Activated CD8-positive, alpha-beta memory T cell treated with anti-CD3 and anti-CD28 coated beads for 4 hours (primary cell): ENCODE measurements at places on chromosomes 3 and 15.

- no peak for DNase-seq
Observed at GRCh38 chr3:28042707-28043106, 198.7 kb upstream of the CMC1 start.

DNA sequence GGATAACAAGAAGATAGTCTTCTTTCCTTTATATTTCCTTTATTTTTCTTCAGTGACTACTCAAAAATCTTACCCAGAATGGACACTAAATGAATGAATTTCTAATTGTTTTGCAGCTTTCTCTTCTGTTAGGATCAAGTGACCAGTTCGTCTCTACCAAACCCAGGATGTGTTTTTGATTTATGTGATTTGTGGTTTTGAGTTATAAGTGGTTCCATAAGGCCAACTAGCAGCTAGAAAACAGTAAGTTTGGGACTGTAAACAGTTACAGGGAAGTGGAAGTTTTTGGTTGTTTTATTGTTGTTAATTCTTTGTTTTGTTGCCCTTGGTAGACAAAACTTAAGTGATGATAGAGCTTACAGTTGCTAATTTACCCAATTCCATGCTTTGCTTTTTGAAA, 456.5 kb downstream of the IL5RA start:
- no peak for DNase-seq

DNA sequence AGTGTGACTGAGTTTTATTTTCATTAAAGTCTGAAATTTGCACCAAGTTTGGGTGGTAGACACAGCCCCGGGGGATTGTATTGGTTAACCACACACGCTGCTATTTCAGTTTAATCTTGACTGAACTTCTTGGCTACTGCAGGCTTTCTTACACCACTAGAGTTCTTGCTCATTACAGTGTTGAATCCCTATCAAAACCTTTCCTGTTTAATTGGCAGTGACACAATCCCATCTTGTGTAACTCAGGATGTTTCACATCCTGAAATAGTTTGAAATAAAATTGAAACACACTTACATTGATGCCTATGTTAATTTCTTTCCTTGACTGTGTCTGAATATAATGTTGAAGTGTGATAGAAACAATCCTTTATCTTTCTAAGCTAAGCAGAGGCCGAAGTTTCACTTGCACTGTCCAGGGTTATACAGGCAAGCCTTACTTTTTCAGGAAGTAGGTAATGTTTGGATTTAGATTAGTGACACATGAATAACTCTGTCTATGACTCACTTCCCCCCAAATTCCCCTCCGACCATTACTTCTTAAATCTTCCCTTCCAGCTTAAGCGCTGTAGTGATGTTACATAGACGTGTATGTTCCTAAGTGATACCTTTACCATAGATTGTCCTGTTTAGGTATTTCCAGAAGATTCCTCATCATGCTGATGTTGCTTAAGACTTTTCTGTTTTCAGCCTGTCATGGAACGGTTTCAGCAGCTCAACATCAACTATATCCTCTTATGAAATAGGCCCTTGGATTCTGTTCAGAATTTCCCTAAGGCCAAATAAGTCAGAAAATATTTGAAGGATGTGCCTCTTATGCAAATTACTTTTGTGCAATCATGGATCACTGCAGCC, 16.8 kb downstream of the ATG7 start:
- no peak for DNase-seq

DNA sequence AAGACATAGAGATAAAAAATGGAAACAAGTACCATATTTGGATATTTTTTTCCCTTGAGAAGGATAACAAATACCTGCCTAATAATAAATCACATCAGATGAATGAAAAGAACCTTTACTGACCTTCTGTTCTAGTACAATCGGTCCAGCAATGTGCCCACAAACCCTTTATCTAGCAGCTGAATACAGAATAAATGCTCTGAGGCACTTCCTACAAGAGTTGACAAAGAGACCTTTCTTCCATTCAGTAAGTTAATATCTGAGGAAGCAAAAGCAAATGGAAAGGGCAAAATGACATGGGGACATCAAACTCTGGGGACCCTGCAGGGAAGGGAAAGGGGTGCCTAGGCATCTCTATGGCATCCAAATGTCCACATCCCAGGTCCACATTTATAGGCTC, 115.8 kb downstream of the NEK10 start:
- no peak for DNase-seq

GRCh38 chr3:113663324-113663750, 33.1 kb downstream of the USF3 start:
- no peak for DNase-seq

GRCh38 chr15:45377609-45378148, 665 bp downstream of the GATM start:
- DNase-seq, result no peak

DNA sequence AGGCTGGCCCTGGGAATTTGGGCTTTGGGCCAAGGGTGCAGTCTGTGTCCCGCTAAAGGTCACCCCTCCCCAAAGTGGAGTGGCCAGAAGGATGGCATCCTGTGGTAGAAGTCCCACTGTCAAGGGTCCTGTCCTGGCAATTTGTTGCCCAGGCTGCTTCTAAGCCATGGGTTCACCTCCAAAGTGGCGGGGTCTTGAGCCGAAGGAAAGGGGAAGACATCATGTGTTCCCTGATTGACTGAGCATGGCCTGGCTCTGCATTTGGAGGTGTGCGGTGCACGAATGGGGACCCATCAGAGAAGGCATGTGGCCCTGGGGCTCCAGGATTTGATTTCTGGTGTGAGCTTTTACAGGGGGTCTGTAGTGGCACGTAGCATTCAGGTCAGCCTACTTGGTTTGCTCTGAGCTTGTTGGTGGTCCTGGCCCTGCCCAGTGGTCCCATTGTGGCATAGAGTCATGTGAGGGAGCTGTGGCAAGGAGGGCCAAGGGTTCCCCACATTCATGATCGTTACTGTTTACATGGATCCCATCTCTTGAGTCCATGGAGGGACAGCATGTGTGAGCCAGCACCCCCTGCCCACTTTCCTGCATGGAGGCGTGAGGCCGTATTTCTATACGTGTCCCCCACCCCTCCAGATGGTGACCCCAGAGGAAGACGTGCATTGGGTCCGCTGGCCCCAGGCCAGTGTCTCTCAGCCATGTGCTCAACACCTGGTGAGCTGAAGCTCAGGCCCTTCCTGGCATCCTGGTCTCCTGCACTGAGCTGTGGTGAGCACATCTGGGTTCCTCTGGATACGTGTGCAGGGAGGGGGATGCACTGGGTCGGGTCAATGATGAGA, 225.1 kb downstream of the SNRPN start:
- no peak for DNase-seq

- DNase-seq, result no peak
Observed at GRCh38 chr15:22978691-22979237, 1.4 kb downstream of the CYFIP1 start.

GRCh38 chr3:171132873-171133272, 106.4 kb upstream of the SLC2A2 start:
- no peak for DNase-seq

DNA sequence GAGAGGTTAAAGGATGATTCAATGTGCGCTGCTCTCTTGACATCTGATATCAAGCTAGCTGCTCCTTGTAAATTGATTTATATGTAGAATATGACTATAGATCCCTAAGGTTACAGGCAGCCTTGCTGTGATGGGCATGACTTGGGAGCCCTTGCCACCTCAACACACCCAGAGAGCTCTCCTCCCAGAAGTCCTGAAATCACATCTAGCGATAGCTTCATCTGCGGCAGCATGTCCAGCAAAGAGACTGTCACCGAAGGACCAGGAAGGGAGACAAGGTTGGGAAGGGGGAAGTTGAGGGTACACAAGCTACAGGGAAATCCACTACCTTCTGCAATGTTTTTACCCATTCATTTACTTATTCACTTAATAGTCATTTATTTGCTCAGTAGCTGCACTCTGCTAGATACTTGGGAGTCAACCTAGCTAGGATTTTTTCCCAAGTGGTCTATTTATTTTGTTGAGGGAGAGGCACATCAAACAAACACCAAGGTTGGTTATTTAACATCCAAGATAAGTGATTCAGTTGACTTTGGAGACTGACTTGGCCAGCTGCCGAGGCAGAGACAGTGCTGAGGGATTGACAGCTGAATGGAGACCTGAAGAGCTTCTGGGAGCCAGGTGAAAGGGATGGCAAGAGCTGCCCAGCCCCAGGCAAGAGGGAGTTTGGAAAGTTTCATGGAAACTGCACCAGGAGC, 205.8 kb upstream of the IL12A start:
- no peak for DNase-seq

DNA sequence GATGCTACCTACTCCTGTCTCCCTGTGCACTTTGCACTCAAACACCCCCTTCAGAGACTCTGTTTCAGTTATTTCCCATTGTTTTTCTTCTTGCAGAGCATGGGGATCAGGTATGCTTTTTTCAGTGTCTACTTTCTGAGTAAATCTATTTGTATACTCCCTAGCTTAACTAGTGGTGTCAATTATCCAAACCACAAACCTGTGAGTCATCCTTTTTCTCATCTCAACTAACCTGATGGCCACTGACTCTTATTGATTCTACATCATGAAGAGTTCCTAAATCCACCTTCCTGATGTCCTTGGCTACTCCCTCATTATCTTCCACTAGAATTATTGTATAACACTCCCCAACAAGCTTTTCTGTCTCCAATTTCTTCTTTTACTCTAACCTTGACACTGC, 68.0 kb downstream of the DIPK2A start:
- no peak for DNase-seq

- no peak for DNase-seq
Observed at GRCh38 chr15:96296264-96296663, 34.2 kb upstream of the NR2F2 start.
